ENCODE measurements at places on chromosomes 13 and 19.

DNA sequence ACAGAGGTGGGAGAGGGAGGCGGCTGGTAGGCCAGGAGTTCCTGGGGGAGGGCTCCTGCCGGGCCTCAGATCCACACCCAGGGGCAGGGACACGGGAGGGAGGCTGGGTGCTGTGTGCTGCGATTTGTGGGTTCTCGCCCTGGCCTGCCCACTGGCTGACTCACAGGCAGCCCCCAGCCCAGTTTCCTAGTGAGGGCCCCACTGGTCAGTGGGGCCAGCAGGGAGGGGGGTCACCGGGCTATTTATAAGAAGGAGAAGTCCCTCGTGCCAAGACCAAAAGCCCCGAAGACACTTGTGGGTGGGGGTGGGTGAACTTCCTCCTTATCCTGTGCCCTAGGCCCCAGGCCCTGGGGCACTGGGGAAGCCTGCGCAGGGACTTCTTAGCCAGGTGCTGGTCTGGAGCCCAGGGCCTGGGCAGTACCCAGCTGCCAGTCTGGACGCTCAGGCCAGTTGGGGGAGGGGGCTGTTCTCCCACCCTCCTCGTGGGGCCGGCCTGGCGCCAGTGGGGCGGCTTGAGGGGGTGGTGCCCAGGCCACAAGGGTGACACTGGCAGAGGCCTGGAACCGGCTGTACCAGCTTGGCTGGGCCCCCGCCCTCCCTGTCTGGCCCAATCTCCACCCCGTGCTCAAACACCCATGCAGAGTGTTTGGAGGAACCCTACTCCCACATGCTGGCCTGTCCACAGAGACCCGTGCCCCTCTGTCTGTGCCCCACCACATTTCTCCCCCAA, 5.0 kb upstream of the JUNB start:
- DNase-seq = no peak

- no peak for DNase-seq
These were observed 412.8 kb downstream of the SLITRK6 start for GRCh38 chr13:85386424-85386823.

DNA sequence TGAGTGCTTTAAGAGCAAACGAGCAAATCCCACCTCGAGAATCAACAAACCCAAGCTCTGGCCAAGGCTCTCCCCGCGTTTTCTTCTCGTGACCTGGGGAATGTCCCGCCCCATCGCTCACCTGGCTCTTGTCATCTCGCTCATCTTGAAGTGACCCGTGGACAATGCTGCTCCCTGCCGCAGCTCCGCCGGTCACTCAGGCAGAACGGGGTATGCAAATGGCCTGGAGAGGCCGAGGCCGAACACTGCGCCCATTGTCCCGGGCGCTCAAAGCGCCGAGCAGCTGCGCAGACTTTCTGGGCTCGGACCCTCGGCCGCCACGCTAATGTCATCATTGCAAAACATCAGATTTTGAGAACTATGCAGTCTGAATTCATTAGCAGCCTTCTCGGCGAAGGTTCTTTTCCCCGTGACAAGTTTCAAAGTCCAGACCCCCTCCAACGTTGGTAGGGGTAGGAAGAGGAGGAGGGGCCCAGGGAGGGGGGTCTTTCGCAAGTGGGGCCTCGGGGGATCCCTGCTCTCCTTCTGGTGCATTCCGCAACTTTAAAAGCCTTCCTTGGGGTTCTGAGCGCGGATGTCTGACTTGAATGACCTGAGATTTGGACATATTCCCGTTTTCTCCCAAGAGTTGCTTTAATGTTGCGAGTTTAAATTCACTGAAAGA, 39.7 kb downstream of the SOX1 start:
- DNase-seq = no peak

DNA sequence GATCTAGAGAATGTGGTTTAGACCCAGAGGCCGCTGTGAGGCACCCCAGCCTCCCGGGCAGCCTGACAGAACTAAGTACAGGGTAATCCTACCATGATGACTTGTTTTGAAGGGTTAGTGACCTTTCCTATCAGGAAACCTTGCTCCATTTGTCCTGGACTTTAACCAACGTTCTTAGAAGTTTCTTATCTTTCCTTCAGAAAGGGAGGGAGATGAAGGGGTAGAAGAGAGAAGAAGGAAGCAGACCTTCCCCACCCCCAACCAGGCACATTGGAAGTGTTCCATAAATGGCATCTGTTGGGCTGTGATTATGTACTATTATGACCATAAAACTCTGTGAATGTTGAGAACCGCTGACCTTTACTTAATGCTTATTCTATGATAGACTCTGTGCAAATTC, 184.2 kb downstream of the OXGR1 start:
- no peak for DNase-seq

- DNase-seq = peak; percentile 26
These were observed 9.7 kb upstream of the ARHGAP45 start for GRCh38 chr19:1057176-1057855.

DNA sequence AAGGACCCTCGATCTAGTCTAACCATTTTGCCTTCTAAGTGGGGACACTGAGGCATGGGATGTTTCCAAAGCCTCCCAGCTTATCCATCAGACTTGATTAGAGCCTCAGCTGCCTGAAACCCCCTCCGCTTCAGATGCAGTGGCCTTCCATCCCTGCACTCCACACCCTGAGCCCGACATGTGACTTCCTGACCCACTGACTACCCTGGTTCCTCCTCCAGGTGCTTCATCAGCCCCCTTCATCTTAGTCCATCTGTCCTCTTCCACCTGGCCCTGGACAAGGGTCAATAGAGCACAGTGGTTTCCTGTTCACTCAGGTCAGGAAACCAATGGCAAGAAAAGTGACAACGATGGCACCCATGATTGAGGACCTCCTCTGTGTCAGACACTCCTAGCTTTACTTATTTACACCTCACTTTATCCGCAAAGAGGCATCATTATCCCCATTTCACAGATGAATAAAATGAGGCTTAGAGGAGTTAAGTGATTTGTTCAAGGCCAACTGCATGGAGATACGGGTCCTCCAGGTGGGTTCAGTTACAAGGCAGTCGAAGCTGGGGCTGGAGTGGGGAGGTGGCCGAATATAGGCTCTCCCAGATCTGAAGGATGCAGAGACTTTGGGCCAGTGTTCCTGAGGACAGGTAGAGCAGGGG, 81.6 kb upstream of the TM9SF2 start:
- no peak for DNase-seq

DNA sequence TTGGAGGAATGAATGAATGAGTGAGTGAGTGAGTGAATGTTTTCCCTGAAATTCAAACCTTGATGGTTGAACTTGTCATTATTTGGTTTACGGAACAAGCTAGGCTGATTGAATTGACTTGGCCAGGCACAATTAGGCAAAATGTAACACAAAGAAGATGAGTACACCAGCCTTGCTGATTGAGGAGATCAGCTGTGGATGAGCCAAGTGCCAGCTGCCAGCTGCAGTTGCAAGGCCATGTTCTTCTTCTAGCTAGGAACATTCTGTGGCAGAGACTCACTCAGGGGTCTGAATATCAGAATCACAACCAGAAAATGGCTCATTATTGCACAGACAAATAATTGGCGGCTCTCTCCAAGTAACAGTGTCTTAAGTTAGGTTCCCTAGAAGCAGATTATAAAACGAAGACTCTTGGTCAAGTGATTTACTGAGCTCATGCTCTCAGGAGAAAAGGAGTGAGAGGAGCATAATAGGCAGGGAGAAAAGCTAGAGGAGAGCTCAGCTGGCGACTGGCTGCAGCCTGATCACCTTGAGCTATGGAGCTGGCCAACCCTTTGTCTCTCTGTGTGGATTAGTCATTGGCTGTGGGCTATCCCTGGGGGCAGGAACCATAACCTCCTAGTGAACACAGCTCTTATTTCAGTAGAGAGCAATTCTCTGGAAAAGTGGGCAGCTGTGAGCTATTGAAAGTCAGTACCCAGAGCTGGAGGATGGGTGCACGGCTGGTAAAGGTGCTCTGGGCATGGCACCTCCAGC, 225.3 kb upstream of the SERP2 start:
- DNase-seq = no peak

- peak; percentile 27 for DNase-seq
These were observed 16.8 kb downstream of the FLT1 start for GRCh38 chr13:28478127-28478526.

DNA sequence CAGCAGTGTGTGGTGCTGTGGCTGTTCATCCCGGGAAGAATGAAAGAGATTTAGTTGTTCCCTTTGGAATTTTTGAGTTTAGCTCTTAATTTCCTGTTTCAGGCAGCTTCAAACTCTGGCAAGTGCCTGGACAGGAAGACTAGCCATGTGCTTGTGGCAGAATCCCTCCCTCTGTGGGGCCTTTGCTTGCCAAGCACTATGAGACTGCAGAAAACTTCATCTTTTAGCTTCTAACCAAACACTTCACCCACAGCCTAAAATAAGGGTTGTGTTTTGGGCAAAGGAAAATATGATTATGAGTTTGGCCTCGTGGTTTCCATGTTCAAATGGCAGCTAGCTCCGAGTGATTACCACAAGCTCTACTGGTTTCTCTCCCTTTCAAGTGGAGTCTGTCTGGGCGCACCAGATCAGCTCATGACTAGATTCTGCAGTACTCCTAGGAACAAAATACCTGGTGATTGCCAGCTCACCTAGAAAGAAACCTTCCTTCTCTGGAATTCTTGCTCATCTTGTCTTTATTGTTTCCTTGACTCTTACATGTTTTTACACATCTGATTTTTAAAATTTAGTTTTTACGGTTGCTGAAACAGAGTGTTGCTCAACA, 707.5 kb downstream of the SLITRK6 start:
- DNase-seq = no peak

DNA sequence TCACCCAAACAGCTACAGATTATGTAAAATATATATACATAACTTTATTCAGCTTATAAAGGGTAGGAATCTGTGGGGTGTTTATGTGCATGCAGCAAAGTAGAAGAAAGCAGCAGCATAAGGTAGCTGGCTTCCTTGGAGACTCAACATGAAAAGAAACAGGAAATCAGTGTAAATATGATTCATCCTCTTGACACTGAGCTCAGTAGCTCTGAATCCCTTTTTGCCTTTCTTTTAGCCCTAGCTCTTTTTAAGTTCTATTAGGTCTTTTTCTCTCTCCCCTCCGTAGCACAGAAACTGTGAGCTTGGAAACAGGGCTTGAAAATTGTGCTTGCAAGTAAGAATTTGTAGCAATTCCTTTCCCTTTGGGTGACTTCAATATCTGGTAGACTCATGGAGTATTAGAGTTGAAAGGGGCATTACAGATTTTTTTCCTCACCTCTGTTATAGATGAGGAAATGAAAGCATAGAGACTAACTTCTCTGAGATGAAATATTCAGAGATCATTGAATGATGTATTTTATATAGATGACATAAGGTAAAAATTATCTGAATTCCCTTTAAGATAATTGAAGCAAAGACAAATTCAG, 314.4 kb downstream of the PCDH9 start:
- no peak for DNase-seq

GRCh38 chr13:49922301-49922700, 13.8 kb downstream of the SPRYD7 start:
- DNase-seq = no peak

DNA sequence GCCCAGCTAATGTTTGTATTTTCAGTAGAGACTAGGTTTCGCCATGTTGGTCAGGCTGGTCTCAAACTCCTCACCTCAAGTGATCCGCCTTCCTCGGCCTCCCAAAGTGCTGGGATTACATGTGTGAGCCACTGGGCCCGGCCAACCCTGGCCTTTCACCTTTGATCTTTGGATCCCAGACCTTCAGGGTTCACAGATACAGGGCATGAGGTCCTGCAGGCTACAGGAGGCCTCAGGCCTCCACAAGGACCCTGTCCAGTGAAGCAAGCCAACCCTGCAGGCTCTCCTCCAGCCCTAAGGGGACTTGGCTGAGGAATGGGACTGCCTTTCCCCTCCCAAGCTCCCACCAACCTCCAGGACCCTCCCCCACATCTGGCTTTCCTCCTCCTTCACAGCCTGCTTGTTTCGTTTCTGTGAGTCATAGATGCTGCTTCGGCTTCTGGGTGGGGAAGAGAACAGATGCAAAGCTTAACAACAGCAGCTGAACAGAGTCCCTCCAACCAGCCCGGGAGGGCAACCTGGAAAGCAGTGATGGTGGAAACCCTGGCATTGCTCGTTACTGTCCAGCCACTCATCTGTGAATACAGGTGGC, 11.8 kb downstream of the ARHGEF18 start:
- DNase-seq = no peak

DNA sequence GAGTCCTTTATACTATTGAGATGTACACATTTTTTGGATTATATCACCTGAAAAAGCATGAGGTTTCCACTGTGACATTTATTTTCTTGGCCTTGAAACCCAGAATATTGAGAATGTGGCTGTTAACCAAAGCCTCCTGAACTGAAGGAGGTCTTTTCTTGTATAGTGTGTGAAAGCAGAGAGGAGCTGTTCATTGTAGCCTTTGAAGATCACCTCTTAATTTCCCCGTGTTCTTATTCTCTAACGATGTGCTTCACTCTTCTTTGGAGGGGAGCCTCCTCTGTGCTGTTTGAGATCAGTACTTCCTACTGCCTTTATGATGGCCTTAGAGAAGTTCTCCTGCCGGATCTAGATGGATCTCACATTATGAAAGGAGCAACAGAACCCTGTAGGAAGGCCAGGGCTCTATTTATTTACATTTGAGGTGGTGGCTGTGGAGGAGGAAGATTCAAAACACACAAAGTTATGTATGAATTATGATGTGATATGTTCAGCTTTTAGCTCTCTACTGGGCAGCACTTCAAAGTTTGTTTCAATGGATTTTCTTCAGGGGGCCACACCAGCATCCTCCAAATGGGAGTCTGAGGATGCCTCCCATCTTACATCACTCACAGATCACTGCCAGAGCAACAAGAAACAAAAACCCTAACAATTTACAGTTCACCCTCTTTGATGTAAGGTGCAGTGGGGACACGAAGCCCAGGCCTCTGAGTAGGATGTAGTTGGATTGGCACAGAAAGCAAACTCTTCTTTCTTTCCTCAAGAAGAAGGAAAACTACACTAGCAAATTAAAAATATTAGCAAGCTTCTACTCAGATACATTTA, 322.3 kb downstream of the DLEU7 start:
- no peak for DNase-seq

DNA sequence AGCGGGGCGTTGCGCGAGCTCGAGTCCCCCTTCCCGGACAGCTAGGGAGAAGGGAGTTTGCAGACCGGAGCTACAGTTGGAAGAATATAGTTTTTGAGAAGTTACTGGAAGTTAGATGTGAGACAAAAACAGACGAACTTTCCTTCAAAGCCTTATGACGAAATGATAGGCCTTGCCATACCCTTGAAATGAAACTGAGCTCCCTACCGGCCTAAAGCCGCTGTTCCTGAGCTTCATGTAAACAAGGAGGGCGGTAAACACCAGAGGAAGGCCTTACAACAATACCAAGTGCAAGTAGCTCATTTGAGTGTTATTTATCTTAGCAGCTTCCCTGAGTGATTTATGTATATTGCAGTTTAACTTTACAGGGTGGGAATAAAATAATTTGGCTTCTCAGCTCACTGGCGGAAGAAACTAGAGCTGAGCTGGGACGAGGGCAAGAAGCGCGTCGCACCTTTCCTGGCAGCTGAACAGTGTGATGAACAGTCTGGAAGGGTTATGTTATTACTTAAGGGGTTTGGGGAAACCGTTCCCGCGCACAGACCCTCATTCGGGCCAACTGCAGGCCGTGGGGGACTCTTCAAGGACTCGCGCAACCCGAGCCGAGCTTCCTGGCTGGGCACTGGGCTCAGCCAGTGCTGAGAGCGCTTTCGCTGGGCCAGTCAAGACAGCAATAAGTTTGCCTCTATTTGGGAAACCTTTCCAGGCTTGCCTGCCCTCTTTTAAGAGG, 111.2 kb downstream of the KCNRG start:
- no peak for DNase-seq

- DNase-seq = no peak
These were observed 1564.9 kb downstream of the OLFM4 start for GRCh38 chr13:54593504-54593903.

- DNase-seq = no peak
These were observed 43.2 kb downstream of the SUGT1 start for GRCh38 chr13:52695856-52696255.

Data from amniotic stem cell (primary cell).